ENCODE measurements at places on chromosomes 6 and 20. TPM values are rescaled to one million over a fixed set of nuclear protein-coding genes. Genes with fewer than 3 reads are reported as not detected.
A peak's percentile ranks its signal among the peaks of the same experiment; 100 is the strongest.

- H3K4me1 ChIP-seq: no peaks in the 10 kb centered on the region
- no peak for DNase-seq
- no peaks in the 10 kb centered on the region for H3K36me3 ChIP-seq
- H3K27ac ChIP-seq: no peak overlapping the region
Observed at GRCh38 chr6:165821754-165822153, 158.7 kb upstream of the PDE10A start.

DNA sequence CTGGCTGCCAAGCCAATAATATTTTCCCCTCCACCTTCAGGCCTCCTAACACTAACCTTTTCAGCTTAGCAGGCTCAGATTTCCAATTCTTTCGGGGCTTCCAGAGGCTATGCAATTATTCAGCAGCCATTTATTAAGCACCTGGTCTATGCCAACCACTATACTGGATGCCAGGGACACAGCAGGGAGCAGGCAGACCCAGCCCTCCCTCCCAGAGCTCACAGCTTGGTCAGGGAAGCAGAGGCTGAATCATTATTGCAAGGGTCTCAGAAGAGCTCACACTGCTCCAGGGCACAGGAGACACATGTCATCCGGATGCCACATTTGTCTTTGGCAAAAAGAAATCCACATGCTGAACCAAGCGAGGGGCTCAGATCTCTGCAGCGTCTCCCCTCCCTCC is 1.3 kb downstream of the BPIFB1 start:
- H3K36me3 ChIP-seq: no peaks in the 10 kb centered on the region
- no peaks in the 10 kb centered on the region for H3K4me1 ChIP-seq
- H3K27me3 ChIP-seq: no peaks in the 10 kb centered on the region
- DNase-seq: no peak

GRCh38 chr20:47380481-47380880 is 24.0 kb upstream of the ZMYND8 start:
- no peaks in the 10 kb centered on the region for H3K27me3 ChIP-seq
- H3K27ac ChIP-seq: no peak overlapping the region
- no peak for DNase-seq
- no peaks in the 10 kb centered on the region for H3K36me3 ChIP-seq
- no peak overlapping the region for H3K4me3 ChIP-seq
- H3K4me1 ChIP-seq: peaks cover 9% of the 10 kb centered on the region

- H3K27ac ChIP-seq: no peak overlapping the region
- no peak overlapping the region for H3K4me3 ChIP-seq
- no peaks in the 10 kb centered on the region for H3K36me3 ChIP-seq
- no peaks in the 10 kb centered on the region for H3K27me3 ChIP-seq
Observed at GRCh38 chr20:14922503-14923267, 585.3 kb upstream of the FLRT3 start.

DNA sequence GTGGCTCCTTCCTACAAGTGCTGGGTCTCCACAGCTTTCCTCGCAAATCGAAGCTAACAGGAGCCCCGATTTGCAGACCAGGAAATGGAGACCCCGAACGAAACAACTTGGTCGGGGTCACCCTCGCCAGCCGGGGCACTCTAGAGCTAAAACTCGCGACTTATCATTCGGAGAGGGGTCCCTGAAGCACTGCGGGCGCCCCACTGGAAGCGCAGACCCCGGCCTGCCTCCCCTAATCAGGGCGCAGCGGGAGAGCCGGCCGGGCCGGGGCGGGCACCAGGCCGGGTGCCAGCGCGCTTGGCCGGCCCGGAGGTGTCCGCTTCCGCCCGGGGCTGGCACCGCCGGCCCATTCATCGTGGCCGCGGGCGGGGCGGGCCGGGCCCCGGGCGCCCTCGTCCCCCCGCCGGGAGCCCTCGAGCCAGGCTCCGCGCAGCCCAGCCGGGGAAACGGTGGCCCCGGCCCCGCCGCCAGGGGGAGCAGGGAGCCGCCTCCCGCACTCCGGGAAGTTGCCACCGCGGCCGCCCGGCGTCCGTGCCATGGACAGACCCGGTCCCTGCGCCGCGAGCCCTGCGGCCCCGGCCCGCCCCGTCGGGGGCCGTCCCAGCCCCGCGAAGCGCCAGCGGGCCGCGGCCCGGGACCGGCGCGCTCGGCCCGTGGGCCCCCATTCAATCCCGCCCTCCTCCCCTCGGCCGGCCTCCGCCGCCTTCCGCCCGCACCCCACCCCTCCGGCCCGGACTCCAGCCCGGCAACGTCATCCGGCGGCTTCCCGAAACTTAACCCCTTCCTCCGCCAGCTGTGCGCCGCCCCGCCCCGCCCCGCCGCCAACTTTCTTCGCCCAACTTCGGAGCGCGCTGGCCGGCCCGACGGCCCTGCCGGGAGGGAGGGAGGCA is 961 bp downstream of the RRBP1 start:
- no peak for DNase-seq
- H3K4me1 ChIP-seq: peaks cover 43% of the 10 kb centered on the region
- peak overlapping the region; percentile 95 for H3K27ac ChIP-seq

DNA sequence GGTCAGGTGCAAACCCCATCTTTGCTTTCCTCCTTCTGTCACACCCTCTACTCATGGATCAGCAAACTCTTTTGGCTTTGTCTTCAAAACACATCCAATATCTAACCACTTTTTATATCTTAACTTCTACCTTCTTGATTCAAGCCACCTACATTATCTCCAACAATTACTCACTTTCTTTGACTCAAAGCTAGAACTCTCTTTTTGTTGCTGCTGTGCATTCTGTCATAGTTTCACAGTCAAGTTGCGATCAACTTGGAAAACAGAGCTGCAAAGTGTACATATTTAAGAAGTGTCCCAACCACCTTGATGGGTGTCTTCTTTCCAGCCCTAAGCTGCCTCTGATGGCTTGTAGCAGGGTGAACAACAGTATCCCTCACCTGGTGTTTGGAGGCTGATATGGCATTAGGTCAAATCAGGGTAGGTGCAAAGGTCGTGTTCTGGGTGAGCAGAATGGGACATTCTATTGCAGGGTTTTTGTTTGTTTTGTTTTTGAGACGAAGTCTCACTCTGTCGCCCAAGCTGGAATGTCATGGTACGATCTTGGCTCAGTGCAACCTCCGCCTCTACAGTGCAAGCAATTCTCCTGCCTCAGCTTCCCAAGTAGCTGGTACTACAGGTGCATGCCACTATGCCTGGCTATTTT is 43.4 kb upstream of the RALGAPA2 start:
- no peak overlapping the region for H3K27ac ChIP-seq
- H3K27me3 ChIP-seq: no peaks in the 10 kb centered on the region
- H3K4me3 ChIP-seq: no peak overlapping the region
- H3K36me3 ChIP-seq: no peaks in the 10 kb centered on the region
- peak; percentile 58 for DNase-seq

DNA sequence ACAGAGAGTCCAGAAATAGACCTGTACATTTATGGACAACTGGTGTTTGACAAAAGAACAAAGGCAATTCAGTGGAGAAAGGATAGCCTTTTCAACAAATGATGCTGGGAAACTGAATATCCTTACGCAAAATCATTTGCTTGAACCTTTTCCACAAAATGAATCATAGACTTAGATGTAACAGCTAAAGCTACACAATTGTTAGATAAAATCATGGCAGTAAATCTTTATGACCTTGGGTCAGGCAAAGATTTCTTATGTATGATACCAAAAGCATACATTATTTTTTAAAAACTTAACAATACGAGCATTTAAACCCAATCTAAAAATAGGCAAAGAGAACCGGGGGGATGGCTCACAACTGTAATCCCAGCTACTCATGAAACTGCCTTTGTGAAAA is 73.5 kb upstream of the DST start:
- H3K27me3 ChIP-seq: no peaks in the 10 kb centered on the region
- no peak overlapping the region for H3K27ac ChIP-seq
- H3K36me3 ChIP-seq: no peaks in the 10 kb centered on the region
- DNase-seq: no peak
- no peak overlapping the region for H3K4me3 ChIP-seq
- H3K4me1 ChIP-seq: peaks cover 8% of the 10 kb centered on the region

DNA sequence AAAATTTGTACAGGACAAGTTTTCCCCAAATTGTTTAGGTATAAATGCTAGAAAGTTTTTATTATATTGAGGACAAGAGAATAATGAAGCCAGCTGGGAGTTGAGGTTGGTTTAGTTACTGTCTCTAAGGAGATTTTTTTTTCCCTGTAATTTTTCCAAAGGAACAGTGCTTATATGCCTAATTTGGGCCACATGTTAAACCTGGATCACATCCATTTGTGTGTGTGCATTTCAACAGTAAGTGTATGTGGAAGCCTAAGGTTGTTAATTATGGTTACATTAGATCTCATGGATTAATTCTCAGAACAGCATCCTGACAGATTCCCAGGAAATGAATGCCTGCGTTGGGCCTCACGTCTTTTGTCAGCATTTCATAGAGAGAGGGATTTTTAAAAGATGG is 4.5 kb downstream of the IGF2R start:
- H3K4me3 ChIP-seq: no peak overlapping the region
- DNase-seq: no peak
- H3K27ac ChIP-seq: peak overlapping the region; percentile 44

DNA sequence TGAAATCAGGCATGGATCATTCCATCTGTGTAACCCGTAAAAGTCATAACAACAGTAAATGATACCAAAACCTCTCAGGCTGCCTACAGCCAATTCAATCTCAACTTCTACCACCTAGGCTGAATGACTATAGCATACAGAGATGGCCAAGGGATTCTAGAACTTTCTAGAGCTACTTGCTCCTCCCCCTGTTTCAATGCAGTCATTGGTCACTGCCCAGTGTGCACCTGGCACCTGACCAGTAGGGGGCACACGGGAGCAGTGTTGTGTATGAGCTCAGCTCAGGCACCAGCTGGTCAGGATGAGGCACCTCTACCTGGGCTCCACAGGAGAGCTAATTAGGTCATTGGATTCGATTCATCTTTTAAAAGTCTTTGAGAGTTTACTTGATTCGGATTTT is 86.2 kb downstream of the PLEKHG1 start:
- H3K4me3 ChIP-seq: no peak overlapping the region
- H3K27me3 ChIP-seq: no peaks in the 10 kb centered on the region
- H3K4me1 ChIP-seq: peaks cover 7% of the 10 kb centered on the region
- no peak for DNase-seq
- H3K27ac ChIP-seq: no peak overlapping the region

- H3K4me1 ChIP-seq: peaks cover 12% of the 10 kb centered on the region
- H3K27me3 ChIP-seq: no peaks in the 10 kb centered on the region
- no peak overlapping the region for H3K27ac ChIP-seq
Observed at GRCh38 chr20:56442389-56443365, 25.8 kb upstream of the RTF2 start.

The TMEM217 gene
- not detected for total RNA-seq

The RAB44 gene
- 0.49 TPM for total RNA-seq

The MARCKS gene
- 46.4 TPM for total RNA-seq

The HEBP2 gene
- 62.4 TPM for total RNA-seq

The ID4 gene
- 27.7 TPM for total RNA-seq

The TPD52L1 gene
- 85.0 TPM for total RNA-seq

The GATA5 gene
- 7.9 TPM for total RNA-seq

The PROKR2 gene
- not detected for total RNA-seq

All from vagina (tissue), 2 donors.